ENCODE measurements at places on chromosomes 1 and 21.

DNA sequence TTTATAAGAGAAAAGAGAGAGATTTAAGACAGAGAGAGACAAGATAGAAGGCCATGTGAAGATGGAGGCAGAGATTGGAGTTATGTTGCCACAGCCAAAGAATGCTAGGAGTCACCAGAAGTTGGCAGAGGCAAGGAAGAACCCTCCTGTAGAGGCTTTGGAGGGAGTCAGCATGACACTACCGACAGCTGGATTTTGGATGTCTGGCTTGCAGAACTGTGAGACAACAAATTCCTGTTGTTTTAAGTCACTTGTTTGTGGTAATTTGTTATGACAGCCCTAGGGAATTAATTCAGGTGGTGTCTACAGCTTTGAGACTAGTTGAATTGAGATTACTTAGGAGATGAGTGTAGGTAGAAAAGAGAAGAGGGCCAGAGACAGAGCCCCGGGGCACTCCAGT is 158.5 kb downstream of the DNM3 start:
- DNase-seq = no peak

- DNase-seq = no peak
These were observed 17.7 kb upstream of the RGS16 start for GRCh38 chr1:182621906-182622305.

- DNase-seq = no peak
These were observed 1.6 kb downstream of the SLC30A1 start for GRCh38 chr1:211577277-211577818.

DNA sequence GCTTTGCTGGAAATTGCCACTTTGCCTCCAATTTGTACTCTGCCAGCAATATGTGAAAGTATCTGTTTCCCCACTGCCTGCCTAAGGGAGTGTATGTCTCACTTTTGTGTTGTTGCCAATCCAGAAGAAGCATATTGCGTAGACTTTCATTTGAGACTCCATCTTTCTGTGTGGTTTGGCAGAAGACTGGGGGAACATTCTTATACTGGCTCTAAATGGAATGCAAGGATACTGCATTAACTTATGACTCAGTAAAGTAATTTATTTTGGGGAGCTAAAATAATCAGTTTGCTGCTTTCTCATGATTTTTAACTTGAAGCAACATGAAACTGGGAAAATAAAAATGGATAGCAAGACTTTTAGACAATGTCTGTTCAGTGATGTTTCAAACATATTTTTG is 107.7 kb upstream of the TMPRSS2 start:
- DNase-seq = no peak

Data from glomerular endothelial cell (primary cell).